HL-60 (cell line): ENCODE measurements at places on chromosomes 11 and 22.

- DNase-seq: no peak
These were observed 51.7 kb downstream of the GAB4 start for GRCh38 chr22:16956290-16956689.

DNA sequence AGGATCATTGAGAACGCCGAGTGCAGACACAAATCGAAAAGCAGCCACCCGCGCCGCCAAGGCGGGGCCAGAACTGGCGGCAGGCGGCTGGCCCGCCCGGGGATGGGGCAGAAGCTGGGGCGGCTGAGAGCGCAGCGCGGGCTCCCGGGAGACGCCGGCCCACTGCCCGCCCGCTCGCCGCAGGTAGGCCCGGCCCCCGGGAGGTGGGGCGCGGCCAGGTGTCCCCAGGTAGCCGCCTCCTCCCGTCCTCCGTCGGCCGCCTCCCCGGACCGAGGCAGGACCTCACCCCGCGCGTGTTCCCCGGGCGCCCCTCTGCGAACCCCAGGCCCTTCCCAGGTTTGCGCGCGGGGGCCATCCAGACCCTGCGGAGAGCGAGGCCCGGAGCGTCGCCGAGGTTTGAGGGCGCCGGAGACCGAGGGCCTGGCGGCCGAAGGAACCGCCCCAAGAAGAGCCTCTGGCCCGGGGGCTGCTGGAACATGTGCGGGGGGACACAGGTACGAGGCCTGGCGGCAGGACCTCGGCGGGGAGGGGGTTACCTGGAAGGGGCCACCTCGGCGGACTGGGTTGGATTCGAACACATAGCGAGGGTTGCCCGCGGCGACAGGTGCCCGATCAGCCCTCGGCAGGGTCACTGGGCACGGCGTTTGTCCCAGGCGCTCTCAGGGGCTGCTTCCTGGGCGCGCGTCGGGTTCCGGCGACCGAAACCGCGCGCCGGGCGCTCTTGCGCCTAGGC lies at the start of gene PRRG4:
Gene PRRG4 (plus strand): TSS at position 248 of the 733 bp plus-strand sequence. CDS start 603 bp downstream, outside the sequence.
- DNase-seq: peak; percentile 80

GRCh38 chr11:69057236-69057635 lies 8.5 kb downstream of the TPCN2 start:
- no peak for DNase-seq

- no peak for DNase-seq
These were observed 12.5 kb upstream of the PARVG start for GRCh38 chr22:44168206-44168605.
